ENCODE measurements at places on chromosomes 7 and 10. TPM values are rescaled to one million over a fixed set of nuclear protein-coding genes. Genes with fewer than 3 reads are reported as not detected.

- peak; percentile 38 for DNase-seq
Observed at GRCh38 chr10:110067960-110068770, 60.4 kb downstream of the ADD3 start.

GRCh38 chr7:27188386-27189294, 3.6 kb upstream of the HOXA11 start:
- DNase-seq, result no peak

HYAL4 gene
- not detected for total RNA-seq

HHEX gene
- total RNA-seq, result 0.06 TPM

TCF7L2 gene
- 2.9 TPM for total RNA-seq
